ENCODE measurements at places on chromosomes 16 and 17.

- no peak for DNase-seq
These were observed 184.0 kb upstream of the GSE1 start for GRCh38 chr16:85428899-85429775.

DNA sequence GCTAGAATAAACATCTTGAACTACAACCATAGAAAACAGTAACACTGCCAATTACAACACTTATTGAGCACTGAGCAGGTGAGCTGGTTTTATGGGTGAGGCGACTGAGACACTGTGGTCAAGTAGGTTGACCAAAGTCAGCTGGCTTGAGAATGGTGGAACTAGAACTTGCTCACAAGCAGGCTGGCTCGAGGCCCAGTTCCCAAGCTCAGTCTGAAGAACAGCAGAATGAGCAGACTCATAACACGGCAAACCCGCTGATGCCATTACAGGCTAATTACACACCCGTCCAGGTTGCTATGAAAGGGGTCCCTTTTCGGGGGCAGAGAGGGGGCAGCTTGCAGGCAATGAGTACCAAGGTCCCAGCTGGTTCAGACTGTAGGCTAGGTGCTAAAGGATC is 6.5 kb downstream of the ZZEF1 start:
- DNase-seq, result no peak

- DNase-seq, result no peak
These were observed 32.6 kb downstream of the KDM8 start for GRCh38 chr16:27235938-27236245.

DNA sequence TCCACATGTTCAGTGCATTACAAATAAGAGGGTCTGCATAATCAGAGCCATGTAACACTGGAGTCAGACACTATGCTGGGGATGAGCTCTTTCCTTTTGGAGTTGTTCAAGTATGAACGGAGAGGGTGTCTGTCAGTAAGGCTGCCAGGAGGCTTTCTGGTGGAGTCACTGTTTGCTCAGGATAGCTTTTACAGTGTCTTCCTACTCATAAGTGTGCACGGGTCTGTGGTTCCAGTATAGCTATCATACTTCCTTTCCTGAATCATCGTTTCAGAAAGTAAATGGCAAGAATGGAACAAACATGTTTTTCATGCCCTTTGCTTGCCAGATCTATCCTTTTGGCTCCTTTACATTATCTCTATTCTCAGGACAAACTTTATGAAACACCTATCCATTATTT is 152.7 kb upstream of the CDH11 start:
- no peak for DNase-seq

DNA sequence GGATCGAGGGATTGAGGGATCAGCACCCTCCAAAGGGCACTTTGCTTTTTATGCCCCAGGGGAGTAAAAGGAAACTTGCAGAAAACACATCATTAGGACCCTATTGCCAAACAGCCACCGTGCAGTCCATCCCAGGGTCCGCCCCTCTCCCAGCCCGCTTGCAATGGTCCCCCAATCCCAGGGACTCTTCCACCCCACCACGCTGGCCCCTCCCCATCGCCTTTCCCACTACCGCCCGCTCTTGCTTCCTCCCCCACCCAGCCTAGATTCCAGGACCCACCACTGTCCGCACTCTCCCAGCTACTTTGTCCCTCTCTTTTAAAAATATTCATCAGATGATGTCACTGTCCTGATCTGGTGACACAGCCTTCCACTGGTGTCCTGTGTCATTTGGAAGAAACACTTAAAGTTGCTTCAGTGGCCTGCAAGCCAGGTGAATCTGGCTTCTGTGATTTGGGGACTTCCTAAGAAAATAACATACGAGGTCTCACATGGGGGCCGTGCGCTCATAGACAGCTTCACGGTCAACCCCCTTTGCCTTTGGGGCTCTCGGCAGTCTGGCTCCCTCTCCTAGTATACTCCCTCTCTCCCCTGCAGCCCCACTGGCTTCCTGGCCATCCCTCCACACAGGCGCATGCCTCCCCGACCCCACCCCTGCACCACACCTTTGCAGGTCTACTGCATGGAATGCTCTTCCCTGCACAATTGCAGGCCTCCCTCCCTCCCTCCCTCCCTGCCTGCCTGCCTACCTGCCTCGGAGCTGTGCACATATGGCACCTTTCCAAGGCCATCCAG is 127.9 kb downstream of the RBFOX3 start:
- DNase-seq, result no peak

DNA sequence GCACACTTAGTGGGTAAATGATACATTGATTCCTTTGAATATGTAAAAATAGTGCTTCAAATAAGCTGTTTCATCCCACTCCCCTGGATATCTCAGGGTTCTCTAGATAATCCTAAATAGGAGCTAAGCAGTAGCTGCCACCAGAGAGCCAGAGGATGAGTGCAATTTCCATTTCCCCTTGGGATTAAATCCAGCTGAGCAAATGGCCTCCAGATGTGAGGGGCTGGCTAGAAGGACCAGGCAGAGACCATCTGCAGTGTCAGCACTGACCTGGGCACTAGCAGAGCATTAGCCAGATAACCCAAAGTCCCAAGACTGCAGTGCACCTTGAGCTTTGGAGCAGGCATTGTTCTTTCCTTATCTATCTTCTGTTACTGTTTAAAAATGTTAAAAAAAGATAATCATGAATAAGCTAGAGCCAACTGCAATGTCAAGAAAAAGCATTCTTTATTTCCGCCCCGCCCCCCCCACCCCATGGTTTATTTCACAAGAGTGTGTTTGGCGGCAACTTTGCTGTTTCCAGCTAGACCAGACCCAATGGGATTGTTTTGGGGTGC is 19.5 kb downstream of the GPR179 start:
- no peak for DNase-seq

GRCh38 chr16:84406006-84406963 is 37.9 kb downstream of the ATP2C2 start:
- DNase-seq, result no peak

DNA sequence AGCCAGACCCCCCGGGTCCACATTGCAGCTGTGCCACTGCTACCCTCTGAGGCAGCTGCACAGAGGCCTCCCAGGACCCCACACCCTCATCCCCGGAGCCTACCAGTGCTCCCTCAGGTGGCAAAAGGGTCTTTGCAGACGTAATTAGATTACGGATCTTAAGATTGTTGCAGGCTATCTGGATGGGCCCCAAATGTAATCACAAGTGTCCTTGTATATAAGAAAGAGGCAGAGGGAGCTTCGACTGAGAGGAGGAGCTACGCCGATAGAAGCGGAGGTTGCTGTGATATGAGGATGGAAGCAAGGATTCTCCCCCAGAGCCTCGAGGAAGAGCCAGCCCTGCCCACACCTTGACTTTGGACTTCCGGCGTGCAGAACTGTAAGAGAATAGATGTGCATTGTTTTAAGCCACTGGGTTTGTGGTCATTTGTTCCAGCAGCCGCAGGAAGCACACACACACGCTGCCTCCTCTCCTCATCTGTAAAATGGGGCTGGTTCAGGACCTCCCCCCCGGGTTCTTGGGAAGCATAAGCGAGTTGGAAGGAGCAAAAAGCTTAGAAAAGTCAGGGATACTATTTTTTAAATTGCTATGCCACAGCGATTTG is 10.5 kb upstream of the RAI1 start:
- no peak for DNase-seq

- DNase-seq, result no peak
These were observed 58.1 kb downstream of the SMURF2 start for GRCh38 chr17:64603987-64604386.

DNA sequence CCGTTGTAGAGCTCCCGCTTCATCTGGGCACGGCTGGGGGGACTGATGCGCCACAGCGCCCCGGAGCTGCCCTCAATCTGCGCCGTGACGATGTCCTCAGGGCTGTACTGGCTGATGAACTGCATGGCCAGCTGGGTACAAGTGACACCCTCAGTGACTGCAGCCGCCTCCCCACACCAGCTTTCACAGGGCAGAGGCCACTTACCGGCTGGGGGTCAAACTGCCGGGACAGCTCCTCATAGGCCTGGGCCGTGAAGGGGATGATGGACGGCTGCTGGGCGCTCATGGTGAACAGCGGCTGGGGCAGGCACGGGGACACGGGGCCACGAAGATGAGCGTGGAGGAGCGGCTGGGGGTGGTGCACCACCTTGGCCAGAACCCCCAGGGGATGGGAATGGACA is 10.3 kb downstream of the CTU2 start:
- no peak for DNase-seq

GRCh38 chr17:59335685-59336084 is 4.2 kb downstream of the YPEL2 start:
- no peak for DNase-seq

DNA sequence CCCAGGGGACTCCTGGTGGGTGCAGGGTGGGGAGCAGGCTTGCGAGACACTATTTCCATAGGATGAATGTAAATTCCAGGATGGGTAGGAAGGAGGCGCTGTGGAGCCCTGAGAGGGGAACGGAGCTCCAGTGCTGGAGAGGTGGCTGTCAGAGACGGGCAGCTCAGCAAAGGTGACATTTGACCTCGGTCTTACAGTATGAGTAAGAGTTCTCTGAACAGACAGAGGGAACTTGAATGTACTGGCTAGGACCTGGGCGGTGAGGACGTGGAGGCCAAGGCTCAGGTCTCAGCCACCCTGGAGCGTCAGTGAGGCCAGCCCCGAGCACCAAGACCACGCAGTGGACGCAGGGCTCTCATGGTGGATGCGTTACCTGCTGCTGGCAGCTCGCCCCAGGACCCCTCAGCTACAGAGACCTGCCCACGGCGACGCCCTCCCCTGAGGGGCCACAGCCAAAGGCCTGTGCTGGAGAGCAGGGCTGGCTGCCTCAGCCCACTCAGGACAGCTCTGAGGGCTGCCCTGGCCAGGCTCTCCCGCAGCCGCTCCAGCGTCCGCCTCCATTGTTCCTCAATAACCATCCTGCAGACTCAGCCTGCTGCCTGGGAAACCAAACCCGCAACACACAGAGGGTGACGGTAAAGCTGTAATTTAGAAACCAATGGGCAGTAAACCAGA is 65.9 kb upstream of the TNRC6C start:
- DNase-seq, result no peak

DNA sequence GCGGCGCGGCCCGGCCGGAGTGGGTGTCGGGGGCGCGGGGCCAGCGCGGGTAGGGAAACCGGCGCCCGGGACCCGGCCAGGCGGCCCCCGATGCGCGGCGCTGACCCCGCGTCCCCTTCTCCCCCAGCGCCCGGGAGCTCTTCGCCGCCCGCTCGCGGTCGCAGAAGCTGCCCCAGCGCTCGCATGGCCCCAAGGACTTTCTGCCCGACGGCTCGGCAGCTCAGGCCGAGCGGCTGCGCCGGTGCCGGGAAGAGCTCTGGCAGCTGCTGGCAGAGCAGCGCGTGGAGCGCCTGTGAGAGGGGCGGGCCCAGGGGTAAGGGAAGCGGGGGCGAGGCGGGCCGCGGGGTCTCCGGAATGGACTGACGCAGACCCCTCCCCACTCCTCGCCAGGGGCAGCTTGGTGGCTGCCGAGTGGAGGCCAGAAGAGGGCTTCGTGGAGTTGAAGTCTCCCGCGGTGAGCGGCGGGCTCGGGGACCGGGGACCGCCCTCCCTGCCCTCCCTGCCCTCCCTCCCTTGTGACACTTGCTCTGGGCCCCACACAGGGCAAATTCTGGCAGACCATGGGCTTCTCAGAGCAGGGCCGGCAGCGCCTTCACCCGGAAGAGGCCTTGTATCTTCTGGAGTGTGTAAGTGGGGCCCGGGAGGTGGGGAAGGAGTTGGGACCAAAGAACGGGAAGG is 430 bp downstream of the TSEN54 start:
- DNase-seq, result no peak

GRCh38 chr16:75110637-75111513 is 5.7 kb downstream of the LDHD start:
- peak; percentile 71 for DNase-seq

- DNase-seq, result no peak
These were observed 15.6 kb upstream of the PDK2 start for GRCh38 chr17:50079334-50080095.

GRCh38 chr16:31003744-31004143 is 6.7 kb downstream of the STX1B start:
- no peak for DNase-seq

GRCh38 chr17:45345554-45346215 is 28.9 kb upstream of the MAP3K14 start:
- no peak for DNase-seq

DNA sequence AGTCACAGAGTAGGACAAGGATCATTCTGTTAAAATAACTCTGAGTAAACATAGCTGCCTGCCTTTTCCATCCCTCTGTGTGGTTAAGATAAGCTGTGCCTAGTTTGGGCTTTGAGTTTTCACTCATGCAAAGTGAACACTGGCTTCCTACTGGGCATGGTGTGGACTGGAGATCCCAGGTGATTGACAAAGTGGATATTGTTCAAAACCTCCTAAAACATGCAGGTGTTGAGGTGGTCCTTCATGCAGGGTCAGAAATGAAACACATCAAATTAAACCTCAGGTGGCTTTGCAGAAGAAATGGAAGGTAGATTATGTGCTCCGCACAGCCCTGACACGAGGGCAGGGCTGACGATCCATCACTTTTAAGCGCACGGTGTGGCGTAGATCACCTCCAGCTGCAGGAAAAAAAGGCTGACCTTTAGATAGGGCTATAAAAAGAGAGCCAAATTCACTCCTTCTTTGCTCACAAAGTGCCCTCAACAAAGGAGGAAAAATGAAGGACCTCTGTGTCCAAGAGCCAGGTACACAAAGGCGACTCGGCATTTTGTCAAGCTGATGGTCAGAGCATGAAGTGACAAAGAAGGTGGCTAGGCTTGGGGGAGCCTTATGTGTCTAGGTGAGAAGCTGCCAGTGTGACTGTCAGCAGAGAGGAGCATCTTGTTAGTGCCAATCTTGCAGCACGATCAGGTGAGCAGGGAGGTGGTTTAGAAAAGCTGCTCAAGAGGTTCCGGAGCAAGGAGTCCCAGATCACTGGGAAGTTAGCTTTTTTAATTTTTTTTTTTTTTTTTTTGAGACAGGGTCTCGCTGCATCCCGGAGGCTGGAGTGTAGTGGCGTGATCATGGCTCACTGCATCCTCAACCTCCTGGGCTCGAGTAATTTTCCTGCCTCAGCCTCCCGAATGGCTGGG is 19.9 kb upstream of the ITPRIPL2 start:
- DNase-seq, result no peak

GRCh38 chr16:73071131-73071940 is 23.4 kb upstream of the ZFHX3 start:
- no peak for DNase-seq

DNA sequence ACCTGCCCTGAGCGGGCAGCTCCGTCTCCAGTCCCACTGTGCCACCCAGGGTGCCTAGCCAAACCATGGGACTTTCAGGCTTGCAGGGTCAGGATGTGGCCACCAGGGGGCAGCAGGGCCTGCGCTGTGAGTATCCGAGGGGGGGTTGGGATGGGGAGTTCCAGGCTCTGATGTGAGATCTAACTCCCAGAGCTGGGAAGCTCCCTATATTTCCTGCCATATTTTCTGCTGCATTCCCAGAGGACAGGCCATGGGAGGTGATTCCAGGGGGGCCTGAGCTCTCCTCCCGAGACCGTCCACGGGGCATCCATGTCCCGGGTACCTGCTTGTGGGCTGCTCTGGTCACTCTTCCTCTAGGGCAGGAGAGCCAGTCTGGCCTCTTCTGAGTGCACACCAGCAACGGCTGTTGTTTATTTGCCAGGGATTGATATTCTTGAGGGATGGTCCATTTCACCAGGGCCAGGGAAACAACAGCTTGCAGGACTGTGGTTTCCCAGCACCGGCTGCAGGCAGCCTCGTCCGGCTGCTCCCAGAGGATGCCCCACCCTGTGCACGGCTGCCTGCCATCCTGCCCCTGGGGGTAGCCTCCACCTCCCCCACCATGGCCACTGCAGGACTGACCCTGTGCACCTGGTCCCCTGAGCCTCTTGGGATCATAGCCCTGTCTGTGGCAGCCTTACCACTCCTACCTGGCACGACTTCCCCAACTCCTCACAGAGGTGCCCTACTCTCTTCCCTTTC is 1.2 kb downstream of the GPR142 start:
- DNase-seq, result peak; percentile 66

- DNase-seq, result no peak
These were observed 58.9 kb upstream of the ARHGAP44 start for GRCh38 chr17:12730421-12730820.

GRCh38 chr17:75111777-75112335 is 2.1 kb downstream of the ARMC7 start:
- DNase-seq, result no peak
